ENCODE measurements at places on chromosomes 16 and 17.

GRCh38 chr17:34827008-34827407 is 134.3 kb downstream of the CCT6B start:
- DNase-seq = no peak

- no peak for DNase-seq
Measured at GRCh38 chr17:56985371-56986162, 7.6 kb downstream of the SCPEP1 start.

GRCh38 chr17:30332057-30332542 is 1.8 kb downstream of the TMIGD1 start:
- peak; percentile 25 for DNase-seq

GRCh38 chr16:5490499-5490898 is 392.9 kb upstream of the EEF2KMT start:
- no peak for DNase-seq

GRCh38 chr17:4249452-4250029 is 14.2 kb downstream of the ANKFY1 start:
- DNase-seq = no peak

DNA sequence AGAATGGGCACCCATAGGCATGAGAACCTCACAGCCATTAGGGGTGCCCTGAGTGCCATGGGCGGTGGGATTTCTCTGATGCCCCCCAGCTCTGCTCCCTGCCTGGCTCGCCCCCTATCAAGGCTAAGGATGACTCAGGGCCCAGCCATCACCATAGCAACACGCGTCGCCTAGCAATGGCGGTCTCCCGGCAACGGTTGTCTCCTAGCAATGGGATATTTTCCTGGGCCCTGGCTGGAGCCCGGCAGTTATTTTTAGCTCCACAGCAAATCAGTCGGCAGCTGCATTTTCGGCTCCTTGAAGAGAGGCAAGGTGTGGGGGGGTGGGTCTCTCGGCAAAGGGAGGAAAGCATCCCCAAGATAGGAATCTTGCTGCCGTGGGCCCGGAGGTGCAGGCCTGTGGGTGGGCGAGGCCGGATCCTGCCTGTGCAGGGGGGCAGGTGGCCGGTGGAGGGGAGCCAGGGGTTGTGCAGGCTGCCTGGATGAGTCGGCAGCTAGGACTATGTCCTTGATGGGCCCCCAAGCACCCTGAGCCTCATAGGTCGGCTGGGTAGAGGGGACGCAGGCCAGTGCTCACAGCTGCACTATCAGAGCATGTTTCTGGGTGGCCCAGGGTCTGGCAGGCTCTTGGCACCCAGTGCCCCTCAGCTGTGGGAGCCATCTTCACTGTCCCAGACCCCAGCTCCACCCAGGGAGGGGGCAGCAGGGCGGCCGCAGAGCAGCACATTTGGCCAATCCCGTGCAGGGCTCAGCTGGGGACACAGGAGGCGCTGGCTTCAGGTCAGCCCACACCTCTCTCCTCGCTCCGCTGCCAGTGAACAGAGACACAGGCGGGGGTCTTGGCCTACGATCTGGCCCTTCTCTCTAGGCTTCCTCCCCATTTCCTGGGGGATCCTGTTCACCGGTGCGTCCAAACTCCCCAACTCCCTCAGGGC is 4.2 kb upstream of the FBXL16 start:
- peak; percentile 65 for DNase-seq

DNA sequence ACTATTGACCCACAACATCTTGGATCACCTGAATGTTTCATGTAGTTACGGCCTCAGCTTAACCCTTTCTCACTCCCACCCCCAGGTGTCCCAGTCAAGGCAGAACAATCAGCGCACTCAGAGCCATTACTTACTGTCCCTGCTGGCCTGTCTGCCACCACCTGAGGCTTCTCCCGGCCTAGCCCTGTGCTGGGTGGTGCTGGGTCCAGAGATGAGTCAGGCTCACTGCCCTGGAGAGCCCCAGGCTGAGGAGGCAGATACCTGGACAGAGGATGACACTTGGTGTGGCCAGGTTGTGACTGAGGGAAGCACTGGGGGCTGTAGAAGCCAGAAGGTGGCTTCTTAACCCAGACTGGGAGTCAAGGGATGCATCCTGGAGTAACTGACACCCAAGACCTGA is 4.0 kb upstream of the SLC5A2 start:
- DNase-seq = no peak

GRCh38 chr17:57953219-57953618 is 2.0 kb downstream of the CUEDC1 start:
- no peak for DNase-seq

GRCh38 chr17:57677301-57677700 is 67.8 kb downstream of the CCDC182 start:
- DNase-seq = no peak

DNA sequence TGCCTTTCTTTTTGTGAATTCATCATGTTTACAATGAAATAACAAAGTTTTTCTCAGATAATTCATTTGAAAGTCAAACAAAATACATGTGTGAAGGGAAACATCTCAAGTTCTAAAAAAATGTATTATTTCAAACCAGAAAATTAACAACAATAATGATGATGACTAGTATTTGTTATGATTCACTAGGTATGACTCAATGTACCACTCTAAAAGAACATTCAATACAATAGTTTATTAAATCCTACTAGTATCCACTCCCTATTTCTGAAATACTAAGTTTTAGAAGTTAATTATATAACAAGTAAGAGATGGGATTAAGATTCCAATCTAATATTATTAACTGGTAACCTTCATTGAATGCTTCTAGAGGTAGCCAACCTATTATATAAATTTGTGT is 1444.8 kb upstream of the CDH8 start:
- no peak for DNase-seq

DNA sequence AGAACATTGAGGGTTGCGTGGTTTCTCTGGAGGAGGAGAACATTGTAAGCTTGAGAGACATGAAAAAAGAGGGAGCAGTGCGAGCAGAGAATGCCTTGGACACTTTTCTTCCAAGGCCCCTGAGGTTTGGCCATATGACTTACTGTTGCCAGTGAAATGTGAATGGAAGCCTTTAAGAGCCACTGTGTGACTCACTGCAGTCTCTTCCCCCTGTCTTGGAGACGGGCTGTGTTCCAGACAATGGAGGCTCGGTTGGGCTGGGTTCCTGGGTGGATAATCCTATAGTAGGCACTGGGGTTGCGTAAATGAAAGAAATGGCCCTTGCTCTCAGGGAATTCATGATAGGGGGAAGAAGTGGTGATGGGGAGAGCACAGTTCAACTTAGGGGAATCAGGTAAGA is 75.5 kb downstream of the SHISA9 start:
- DNase-seq = no peak

DNA sequence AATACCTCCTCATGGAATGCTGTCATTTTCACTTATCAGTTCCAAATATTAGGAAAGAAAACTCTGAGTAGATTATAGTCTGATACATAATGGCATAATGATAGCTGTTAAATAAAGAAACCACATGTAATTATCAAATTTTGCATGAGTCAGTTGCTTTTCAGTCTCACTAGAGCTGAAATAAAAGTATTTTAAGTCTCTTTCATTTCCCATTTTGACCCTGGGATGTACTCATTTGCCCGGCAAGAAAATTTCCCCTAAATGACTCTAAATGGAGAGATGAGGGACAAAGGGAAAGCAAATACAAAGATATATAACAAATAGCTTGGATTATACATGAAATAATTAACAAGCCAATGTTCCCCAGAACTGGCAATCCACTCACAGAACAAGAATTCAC is 47.9 kb upstream of the CPHXL start:
- DNase-seq = no peak

DNA sequence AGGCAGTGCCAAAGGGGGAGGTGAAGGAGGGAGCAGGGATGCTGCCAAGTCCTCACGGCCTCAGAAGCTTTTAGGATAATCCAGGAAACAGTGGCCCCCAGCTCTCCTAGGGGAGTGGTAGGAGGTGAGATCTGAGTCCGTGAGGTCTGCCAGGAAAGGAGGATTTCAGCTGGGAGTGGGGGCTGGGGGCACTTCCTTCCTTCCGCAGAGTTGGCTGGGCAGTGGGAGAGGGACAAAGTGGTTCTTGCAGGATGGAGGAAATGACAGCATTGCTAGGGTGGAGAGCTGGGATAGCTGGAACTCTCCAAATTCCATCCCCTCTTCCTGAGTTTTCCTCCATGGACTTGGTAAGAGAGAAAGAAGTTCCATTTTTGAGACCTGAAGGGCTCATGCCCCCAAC is 4.8 kb upstream of the SP6 start:
- no peak for DNase-seq

DNA sequence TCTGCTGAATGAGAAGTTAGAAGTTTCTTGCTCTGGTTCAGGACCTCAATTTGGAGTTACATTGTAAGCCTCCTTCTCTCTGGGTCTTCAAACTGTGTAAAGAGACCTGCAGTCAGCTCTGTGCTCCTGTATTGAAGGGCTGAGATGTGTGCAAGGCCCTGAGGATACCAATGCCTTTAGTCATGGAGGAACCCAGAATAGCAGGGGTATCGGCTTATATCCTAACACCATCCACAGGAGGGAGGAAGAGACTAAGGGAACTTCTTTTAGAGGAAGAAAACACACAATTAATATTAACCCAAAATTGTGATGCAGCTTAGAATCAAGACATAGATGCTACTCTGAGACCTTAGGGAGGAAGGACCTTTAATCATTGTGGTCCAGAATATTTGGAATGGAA is 36.5 kb downstream of the GLP2R start:
- no peak for DNase-seq

GRCh38 chr16:84672276-84673202 is 24.2 kb downstream of the KLHL36 start:
- peak; percentile 37 for DNase-seq

- DNase-seq = no peak
Measured at GRCh38 chr17:44921122-44921882, 6.0 kb upstream of the GFAP start.

DNA sequence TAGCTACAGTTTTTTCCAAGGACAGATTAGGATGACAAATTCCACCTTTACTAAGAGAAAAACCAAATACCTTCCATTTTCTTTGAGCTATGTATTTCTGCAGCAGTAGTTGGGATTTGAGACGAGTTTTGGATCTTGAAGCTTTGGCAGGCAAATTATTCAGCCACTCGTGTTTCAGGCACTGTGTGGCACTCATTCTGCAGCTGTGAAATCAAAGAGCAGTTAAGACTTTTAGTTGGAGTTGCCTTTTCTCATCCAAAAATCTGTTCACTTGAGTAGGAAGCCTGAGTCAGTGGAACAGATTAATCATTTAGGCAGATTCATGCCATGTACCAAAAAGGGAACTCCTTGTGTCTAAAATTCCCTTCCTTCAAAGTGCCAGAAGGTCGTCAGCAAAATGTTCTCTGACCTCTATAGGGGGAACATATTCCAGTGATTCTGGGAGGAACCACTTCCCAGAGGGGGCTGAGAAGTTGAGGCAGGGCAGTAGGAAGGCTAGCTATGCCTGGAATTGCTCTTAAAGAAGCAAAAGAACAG is 20.1 kb downstream of the ORC6 start:
- DNase-seq = no peak

GRCh38 chr17:13920413-13920812 is 148.9 kb upstream of the COX10 start:
- no peak for DNase-seq

DNA sequence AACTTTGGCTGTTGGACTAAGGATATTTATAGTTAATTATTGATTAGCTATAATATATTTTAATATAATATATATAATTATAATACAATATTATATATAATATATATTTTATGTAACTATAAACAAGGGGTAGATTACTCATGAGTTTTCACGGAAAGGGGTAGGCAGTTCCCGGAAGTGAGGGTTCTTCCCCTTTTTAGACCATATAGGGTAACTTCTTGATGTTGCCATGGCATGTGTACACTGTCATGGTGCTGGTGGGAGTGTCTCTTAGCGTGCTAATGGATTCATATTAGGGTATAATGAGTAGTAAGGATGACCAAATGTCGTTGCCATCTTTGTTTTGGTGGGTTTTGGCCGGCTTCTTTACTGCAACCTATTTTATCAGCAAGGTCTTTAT is 315.6 kb downstream of the WWOX start:
- DNase-seq = no peak

DNA sequence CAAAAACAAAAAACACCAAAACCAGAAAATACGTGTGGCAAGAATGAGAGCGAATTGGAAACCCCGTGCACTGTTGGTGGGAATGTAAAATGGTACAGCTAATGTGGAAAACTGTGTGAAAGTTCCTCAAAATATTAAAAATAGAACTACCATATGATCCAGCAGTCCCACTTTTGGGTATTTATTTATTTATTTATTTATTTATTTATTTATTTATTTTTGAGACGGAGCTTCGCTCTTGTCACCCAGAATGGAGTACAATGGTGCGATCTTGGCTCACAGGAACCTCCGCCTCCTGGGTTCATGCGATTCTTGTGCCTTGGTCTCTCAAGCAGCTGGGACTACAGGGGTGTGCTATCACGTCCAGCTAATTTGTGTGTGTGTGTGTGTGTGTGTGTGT is 29.5 kb upstream of the MAPK3 start:
- DNase-seq = no peak

- DNase-seq = peak; percentile 15
Measured at GRCh38 chr17:39551879-39552278, 55.8 kb downstream of the NEUROD2 start.

- no peak for DNase-seq
Measured at GRCh38 chr16:66834746-66835145, 4.0 kb upstream of the NAE1 start.

DNA sequence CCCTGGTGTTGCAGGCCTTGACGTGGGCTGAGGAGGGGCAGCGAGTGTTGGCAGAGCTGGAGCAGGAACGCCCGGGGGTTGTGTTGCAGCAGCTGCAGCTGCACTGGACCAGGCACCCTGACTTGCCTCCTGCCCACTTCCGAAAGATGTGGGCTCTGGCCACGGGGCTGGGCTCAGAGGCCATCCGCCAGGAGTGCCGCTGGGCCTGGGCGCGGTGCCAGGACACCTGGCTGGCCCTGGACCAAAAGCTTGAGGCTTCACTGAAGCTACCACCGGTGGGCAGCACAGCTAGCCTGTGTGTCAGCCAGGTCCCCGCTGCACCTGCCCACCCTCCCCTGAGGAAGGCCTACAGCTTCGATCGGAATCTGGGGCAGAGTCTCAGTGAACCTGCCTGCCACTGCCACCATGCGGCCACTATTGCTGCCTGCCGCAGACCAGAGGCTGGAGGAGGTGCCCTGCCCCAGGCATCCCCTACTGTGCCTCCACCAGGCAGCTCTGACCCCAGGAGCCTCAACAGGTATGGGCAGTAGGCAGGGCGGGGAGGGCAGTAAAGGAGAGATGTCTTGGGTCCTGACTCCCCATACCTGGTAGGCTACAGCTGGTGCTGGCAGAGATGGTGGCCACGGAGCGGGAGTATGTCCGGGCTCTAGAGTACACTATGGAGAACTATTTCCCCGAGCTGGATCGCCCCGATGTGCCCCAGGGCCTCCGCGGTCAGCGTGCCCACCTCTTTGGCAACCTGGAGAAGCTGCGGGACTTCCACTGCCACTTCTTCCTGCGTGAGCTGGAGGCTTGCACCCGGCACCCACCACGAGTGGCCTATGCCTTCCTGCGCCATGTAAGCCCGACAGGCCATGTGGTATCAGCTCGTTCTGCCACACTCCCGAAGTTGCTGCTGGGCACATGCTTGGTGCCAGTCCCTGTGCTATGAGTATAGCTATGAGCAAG is 5.6 kb downstream of the PLEKHG4 start:
- no peak for DNase-seq

DNA sequence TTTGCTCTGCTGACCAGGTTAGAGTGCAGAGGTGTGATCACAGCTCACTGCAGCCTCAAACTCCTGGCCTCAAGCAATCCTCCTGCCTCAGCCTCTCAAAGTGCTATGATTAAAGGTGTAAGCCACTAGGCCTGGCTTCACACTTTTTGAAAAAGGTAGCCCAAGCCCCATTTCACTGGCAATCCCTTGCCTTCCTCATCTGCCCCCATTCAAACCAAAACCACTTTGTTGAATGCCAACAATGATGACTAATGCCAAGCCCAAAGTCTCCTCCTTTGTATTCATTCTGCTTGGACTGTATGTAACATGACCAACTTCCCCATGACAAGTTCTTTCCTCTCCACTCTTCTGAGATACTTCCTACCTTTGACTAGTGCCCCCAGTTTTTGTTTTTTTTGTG is 33.1 kb downstream of the N4BP1 start:
- DNase-seq = no peak
